SW 1271 (cell line): ENCODE measurements at places on chromosomes 12 and 14.

DNA sequence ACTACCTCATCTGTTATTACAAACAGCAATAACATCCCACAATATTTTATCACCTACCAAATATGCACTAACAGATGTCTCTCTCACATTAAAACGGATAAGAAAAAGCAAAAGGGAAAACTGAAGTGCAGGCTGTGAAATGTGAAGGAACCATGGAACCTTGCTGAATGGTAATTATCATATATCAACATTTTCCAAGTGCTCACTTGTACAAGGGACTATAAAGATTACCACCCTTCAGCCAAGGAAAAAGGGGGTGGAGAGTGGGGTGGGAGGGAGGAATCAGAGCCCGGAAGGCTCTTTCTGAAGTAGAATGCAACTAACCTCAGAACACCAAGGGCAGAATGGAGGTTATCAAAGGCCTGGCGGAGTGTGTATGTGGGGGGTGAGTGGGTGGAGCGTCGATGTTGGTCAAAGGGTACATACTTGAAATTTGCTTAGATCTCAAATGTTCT lies 1.2 kb downstream of the SNX6 start:
- peak; percentile 26 for DNase-seq

DNA sequence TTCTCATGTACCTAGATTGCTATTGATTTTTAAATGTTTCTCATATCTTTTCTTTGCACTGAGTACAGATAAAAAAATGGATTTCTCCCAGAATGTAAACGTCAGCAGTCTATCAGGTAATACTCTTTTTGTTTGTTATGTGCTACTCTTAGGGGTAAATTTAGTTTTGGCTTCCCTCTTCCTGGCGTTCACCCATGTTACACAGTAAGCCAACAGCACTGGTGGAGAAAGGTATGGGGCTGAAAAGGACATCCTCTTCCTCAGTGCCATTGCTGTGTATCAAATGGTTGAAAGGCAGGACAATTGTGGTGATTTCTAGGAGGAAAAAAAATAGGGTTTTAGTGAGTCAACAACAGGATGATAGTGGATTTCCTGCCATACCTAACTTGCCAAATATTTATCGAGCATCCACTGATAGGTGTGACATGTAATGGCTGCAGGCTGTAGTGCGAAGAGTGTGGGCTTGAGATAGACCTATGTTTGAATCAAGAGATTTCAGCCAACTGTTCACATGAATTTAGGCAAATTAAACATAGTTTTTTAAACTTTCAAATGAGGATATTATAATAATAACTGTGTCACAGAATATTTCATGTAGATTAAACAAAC lies 7.5 kb downstream of the KLRF2 start:
- no peak for DNase-seq

- DNase-seq, result peak; percentile 89
These were observed 29.0 kb downstream of the WBP11 start for GRCh38 chr12:14774074-14774905.

DNA sequence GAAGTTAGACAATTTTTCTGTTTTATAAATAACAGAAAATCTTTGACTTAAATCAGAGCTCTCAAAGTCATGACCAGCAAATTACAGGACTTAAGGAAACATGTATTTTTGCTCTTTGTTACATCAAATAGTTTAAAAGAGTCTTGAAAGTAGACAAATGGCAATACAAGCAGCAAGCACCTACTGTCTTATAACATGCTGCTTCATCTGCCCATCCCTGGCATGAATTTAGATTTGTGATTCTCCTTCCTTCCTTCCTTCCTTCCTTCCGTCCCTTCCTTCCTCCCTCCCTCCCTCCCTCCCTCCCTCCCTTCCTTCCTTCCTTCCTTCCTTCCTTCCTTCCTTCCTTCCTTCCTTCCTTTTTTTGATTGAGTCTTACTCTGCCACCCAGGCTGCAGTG lies 715.6 kb upstream of the FLRT2 start:
- no peak for DNase-seq

- no peak for DNase-seq
These were observed 36.2 kb upstream of the FZD10 start for GRCh38 chr12:130126023-130126432.

GRCh38 chr12:129193263-129193871 lies 340.1 kb downstream of the GLT1D1 start:
- DNase-seq, result no peak

- DNase-seq, result no peak
These were observed 1.5 kb downstream of the NRIP2 start for GRCh38 chr12:2833327-2833726.

GRCh38 chr14:95039993-95040348 lies 117.4 kb downstream of the DICER1 start:
- DNase-seq, result no peak

DNA sequence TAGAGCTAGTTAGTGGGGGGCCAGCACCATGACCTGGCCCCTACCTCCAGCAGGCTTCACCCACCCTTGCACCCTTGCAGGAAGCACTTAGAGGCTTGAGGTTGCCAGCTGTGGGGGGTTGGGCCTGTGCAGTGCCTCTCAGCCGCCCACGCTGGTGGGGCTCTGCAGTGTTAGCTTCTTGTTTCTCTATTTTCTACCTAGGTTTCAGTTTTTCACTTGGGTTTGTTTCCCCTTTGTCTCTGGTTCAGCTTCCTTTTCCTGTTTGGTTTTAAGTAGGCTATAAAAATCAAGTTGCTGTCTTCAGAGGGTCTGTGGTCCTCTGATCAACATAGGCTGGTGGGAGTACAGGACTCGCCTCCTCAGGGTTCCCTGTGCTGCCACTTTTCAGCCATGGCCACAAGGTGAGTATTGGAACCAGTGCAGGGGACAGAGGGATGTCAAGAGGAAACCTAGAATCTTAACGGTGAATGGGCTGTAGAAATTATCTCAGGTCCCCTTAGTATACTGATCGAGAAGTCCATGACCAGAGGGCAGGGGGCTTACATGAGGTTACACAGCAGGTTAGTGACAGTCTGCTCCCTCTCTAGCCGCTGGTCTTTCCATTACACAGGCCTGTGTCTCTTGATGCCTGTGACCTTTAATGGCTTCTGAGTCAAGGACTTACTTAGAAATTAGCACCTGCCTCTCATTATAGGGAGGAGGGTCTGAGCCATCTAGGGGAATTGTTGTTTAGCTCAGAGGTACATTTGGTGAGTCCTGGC lies at the start of gene EVL:
TSS of gene EVL (plus strand) at position 312 of the 761 bp plus-strand sequence. CDS start at position 391, 79 bp downstream.
- DNase-seq, result no peak

GRCh38 chr12:82223426-82223825 lies 134.8 kb downstream of the CCDC59 start:
- no peak for DNase-seq

DNA sequence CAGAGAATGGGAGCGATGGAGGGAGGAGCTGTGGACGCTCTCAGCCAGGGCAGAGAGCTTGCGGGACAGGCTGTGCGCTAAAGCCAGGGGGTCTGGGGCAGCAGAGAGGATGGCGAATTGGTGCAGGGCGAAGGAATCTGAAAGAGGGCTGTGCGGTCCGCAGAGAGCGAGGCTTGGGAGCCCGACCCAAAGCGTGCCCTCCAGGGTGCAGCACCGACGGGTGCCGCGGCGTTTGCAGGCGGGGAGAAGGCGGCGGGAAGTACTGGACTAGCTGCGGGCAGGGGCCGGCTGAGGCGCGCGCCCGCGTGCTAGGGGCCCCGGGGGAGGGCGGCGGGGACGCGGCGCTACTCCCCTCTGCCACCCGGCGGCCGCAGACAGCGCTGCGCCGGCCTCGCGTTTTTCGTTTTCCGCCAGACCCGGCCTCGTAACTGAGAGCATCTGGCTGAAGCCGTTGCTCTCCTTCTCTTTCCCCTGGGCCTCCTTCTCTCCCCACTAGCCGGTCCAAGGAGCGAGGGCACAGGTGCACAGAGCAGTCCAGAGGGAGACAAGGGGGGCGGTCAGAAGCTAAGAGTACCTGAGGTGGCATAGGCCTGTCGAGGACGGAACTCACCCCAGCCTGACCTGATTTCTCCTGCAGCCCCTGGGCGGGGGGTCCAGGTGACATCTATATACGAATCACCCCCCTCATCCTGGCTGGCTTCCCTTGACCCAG lies 24.9 kb downstream of the SLC6A12 start:
- no peak for DNase-seq

DNA sequence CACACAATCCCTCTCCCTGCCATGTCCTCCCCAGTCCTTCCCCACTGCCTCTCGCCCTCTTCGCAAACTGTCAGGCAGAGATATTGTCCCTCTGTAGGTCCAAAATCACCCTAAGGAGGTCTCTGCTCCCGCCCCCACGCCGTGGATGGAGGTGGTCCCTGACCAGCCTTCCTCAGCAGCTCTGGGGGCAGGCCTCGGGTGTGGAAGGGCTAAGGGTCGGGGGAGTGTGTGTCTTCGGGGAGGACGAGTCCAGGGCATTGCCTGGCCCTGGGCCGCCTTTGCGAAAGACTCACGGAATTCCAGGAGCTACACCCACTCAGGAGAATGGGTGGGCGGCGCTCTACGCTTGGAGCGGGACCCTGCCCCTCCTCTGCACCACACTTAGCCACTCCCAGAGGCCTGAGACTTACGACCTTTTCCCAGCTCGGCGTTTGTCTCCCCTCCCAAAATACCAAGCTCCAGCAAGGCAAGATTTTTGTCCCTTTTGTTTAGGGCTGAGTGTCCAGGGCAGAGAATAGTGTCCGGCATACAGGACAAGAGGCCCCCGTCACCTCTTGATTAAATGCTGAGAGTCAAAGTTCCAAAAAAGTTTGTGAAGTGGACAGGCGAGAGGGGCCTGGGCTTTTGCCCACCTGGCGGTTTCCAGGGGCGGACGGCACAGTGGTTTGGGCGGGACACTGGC lies 881 bp downstream of the PYGL start:
- DNase-seq, result peak; percentile 36

DNA sequence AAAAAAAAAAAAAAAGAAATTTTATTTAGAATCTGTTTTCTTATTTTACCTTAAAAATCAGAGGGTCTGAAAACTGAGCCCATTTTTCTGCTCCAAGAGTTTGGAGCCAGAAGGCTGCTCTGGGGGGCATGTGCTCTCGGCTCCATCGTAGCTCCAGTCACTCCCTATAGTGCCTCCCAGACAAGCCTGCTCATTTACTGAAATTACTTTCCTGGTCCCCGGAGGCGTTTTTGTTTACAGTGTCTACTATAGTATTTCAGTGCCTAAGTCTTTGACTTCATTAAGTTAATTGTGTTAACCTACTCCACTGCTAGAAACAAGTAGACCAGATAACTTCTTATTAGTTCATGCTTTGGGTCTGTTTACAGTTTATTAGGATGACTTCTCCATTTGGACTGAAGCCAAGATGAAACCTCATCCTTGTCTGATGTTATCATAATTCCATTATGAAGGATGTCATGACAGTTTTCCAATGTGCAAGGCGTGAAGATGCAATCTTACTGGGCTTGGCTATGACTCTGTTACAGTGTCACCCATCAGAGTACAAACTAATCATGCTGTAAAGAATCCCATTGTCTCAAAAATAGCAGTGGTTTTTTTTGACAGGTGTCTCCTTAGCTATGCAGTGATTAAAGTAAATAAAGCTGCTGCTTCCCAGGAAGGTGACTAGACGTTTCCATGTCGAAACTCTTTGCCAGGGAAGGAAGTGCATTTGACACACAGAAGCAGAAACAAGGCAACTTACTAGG lies 182.3 kb downstream of the TMEM132C start:
- DNase-seq, result no peak

- no peak for DNase-seq
These were observed 1.2 kb downstream of the ANKRD9 start for GRCh38 chr14:102508410-102508773.

- DNase-seq, result no peak
These were observed 30.3 kb upstream of the PELI2 start for GRCh38 chr14:56087671-56088471.

DNA sequence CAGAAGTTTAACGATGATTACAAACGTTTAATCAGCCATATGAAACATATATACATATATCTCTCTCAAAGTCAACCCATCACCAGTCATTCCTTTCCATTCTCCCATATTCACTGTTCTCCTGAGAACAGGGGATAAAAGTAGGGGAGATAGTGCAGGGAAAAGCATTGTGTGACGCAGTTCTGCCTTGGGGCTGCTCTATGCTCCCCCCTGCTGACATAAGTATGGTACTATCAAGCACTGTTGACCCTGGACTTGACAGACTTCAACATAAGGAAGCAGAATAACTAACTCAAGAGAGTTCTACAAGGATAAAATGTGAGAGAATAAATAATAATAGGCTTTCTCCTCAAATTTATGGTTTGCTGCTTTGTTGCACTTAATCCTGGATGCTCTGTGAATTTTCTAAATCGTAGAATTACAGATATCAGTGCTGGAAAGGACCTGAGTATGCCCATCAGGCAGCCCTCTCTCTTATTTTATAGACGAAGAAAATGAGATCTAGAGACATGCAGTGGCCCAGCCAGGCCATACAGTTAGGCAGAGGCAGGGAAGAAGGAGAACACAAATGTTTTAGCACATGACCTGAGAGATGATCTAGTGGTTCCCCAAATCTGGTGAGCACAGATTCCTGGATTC lies 87.2 kb downstream of the SCN8A start:
- DNase-seq, result peak; percentile 48

DNA sequence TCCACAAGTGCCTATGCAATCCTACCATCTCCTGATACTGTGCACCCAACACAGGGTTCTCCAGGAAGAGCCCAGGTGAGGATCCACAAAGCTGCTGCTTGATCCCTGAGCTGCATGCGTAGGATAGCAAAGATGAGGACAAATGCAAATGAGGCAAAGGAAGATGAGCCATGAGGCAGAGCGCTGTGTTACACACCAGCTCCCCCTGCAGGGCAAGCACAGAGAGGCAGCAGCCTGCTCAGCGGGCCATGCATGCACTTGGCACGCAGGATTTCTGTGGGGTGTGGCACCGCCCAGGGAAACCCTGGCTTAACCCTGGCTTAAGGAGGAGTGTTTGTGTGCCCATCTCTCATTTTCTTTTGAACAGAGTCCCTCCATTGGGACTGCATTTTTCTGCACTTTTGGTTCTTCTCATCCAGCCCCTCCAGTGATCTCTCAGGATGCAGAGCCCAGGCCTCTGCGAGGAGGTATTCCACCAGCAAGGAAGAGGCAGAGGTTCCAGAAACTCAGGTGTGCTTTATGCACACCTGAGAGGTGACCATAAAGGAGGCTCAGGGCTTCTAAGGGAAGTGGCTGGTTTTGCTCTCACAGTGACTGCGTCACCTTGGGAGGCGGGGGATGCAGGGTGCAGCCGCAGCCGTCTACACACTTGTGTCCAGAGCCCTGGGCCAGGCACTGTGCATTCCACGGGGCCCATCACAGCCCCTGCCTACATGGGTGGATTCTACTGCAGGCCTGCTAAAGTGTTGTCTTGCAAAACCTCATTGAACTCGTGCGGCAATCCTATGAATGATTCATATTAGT lies 973.3 kb upstream of the TMEM132C start:
- DNase-seq, result peak; percentile 3

- DNase-seq, result no peak
These were observed 454.8 kb upstream of the SOX5 start for GRCh38 chr12:24404086-24404815.

GRCh38 chr14:54840798-54841197 lies 61.8 kb downstream of the GCH1 start:
- no peak for DNase-seq

DNA sequence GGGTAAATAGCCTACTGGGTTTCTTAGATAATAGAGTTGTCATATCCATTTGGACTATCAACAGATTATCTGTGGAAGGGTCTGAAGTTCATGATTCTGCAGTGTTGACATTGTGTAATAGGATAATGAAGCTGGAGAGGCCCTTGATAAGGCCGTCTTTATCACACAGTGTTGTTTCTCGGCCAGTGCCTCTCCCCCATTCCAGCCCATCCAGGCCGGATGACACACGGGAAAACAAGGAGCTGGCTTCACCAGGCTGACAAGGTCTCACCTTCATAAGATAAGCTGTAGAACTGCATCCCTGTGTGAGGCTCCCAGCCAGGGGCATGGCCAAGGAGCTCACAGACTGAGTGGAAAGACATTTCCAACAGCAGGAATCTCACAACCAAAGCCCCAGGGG lies 8.7 kb upstream of the EML1 start:
- DNase-seq, result no peak
